ENCODE measurements at places on chromosomes 11 and 22. TPM values are rescaled to one million over a fixed set of nuclear protein-coding genes. Genes with fewer than 3 reads are reported as not detected.
A peak's percentile ranks its signal among the peaks of the same experiment; 100 is the strongest.

DNA sequence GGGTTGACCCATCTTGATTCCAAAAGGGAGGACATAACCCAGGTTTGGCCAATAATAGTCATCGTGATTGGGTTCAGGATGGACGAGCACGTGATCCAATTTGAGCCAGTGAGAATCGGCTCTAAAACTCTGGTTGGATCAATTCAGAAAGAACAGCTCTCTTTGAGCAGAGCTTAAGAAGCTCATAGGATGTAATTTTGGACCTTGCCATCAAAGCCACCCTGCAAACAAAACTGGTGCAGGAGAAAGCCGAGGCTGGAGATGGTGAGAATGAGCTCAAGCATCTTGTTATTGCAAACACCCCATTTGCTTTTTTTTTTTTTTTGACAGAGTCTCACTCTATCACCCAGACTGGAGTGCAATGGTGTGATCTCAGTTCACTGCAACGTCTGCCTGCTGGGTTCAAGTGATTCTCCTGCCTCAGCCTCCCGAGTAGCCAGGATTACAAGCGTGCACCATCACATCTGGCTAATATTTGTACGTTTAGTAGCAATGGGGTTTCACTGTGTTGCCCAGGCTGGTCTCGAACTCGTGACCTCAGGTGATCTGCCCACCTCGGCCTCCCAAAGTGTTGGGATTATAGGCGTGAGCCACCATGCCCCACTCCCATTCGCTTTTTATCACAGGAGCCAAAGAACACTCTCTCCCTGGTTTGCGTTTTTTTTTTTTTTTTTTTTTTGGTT lies 13.8 kb upstream of the MIAT start:
- DNase-seq = peak; percentile 49
- H3K36me3 ChIP-seq = peaks cover 4% of the 10 kb centered on the region
- no peaks in the 10 kb centered on the region for H3K27me3 ChIP-seq
- H3K27ac ChIP-seq = peak overlapping the region; percentile 94
- peak overlapping the region; percentile 53 for H3K4me3 ChIP-seq
- H3K4me1 ChIP-seq = peaks cover 89% of the 10 kb centered on the region

DNA sequence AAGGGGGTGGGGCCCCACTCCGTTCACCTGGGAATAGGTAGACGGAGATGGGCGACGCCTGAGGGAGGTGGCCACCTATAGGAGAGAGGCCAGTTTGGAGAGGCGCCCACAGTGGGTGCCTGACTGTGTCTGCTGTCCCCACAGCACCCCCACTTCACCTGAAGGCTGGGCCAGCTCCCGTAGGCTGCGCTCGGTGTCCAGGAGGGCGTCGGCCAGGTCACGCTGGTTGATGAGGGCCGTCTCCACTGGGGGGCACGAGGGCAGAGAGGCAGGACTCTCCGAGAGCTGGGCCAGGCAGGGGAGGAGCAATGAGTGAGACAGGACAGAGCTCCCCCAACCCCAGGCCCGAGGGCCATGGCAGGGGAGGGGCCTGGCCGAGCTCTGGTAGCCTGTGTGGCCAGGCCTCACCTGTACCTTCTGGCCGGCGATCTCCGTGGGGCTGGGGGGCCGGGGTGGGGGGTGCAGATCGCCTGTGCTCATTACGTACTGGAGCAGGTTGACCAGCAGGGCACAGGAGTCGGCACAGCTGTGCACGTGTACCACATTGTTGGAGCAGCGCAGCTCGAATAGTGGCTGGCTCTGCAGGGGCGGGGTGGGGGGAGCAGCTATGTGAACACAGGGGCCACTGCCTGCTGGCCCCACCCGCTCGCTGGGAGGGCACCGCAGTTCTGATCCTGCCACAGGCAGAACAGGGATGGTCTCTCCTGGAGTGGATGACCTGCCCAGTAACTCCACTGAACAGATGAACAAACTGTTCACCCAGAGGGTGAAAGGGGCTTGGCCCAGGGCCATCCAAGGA lies 14.7 kb downstream of the ATG2A start:
- H3K36me3 ChIP-seq = peaks cover 26% of the 10 kb centered on the region
- H3K27ac ChIP-seq = no peak overlapping the region
- H3K4me1 ChIP-seq = peaks cover 13% of the 10 kb centered on the region
- DNase-seq = no peak

- no peaks in the 10 kb centered on the region for H3K36me3 ChIP-seq
- peaks cover 11% of the 10 kb centered on the region for H3K27me3 ChIP-seq
- no peak overlapping the region for H3K4me3 ChIP-seq
- no peaks in the 10 kb centered on the region for H3K4me1 ChIP-seq
Measured at GRCh38 chr11:102226702-102227490, 90.4 kb upstream of the BIRC3 start.

Gene SAA1
- total RNA-seq = not detected

Gene IGSF9B
- 66.2 TPM for total RNA-seq

- H3K27ac ChIP-seq = no peak overlapping the region
- H3K4me3 ChIP-seq = no peak overlapping the region
- H3K27me3 ChIP-seq = no peaks in the 10 kb centered on the region
- peaks cover 1% of the 10 kb centered on the region for H3K4me1 ChIP-seq
- H3K36me3 ChIP-seq = peaks cover 63% of the 10 kb centered on the region
Measured at GRCh38 chr22:20814221-20814808, 40.4 kb downstream of the SERPIND1 start.

DNA sequence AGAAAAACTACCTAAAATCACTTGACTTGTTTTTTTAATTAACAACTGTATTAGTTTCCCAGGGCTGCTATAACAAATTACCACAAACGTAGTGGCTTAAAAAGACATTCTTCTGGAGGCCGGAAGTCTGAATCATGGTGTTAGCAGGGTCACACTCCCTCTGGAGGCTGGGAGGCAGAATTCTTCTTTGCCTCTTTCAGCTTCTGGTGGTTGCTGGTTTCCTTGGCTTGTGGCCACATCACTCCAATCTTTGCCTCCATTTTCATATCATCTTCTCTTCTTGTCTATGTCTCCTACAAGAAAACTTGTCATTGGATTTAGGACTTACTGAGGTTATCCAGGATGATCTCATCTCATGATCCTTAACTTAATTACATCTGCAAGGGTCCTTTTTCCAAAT lies 7.4 kb upstream of the INCENP start:
- H3K4me1 ChIP-seq = peaks cover 2% of the 10 kb centered on the region
- no peak overlapping the region for H3K27ac ChIP-seq

GRCh38 chr11:122524898-122525297 lies 130.6 kb upstream of the UBASH3B start:
- no peaks in the 10 kb centered on the region for H3K4me1 ChIP-seq
- peaks cover 16% of the 10 kb centered on the region for H3K27me3 ChIP-seq

GRCh38 chr22:46073683-46074504 lies 76.4 kb upstream of the PPARA start:
- H3K27me3 ChIP-seq = peaks cover 2% of the 10 kb centered on the region
- peak overlapping the region; percentile 63 for H3K27ac ChIP-seq
- H3K4me3 ChIP-seq = peak overlapping the region; percentile 58

Gene MLC1
- 0.50 TPM for total RNA-seq

- H3K4me1 ChIP-seq = peaks cover 8% of the 10 kb centered on the region
- no peak overlapping the region for H3K27ac ChIP-seq
- no peak overlapping the region for H3K4me3 ChIP-seq
Measured at GRCh38 chr22:49324527-49325491, 502.9 kb downstream of the BRD1 start.

Gene VWA5A
- 6.8 TPM for total RNA-seq

DNA sequence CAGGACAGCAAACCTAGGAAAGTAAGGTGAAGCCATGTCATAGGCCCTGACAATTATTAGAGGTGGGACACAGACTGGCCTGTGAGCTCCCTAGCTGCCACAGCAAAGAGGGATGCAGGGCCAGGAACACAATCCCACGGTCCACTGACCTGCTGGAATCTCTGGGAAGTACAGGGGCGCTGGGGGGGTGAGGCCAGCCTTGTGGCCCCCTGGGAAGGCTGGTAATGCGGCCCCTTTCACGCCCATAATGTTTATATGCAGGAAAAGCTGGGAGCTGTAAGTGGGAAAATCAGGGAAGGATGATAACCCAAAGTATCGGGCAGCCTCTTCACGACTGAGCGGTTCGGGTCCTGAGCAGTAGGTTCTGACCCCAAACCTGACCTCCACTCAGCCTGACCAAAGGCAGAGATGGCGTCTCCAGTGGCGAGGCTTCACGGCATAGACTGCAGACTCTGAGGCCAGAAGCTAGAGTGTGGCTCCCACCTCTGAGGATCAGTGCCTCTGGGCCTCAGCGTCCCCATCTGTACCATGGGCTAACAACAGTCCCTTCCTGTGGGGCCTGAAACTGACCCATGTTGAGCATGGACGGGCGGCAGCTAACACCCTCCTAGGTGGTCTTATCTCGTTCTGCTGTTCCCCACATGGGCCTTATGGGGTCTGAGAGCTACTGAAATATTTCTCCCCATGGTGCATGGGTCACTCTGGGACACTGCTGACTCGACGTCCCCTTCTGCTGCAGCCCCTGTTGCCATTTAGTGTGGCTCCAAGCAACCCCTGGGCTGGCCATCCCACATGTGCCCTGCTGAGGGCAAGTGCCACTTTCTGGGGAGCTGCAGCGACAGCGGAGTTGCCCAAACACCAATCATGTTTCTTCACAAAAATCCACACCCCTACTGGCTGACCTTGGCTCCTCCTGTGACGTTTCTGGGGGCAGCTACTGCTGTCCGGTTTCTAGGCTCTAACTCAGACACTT lies 101.8 kb downstream of the PHF21B start:
- H3K4me1 ChIP-seq = no peaks in the 10 kb centered on the region
- H3K36me3 ChIP-seq = no peaks in the 10 kb centered on the region
- DNase-seq = no peak
- H3K27me3 ChIP-seq = peaks cover 12% of the 10 kb centered on the region

GRCh38 chr11:118200901-118201680 lies 23.7 kb downstream of the JAML start:
- peaks cover 26% of the 10 kb centered on the region for H3K4me1 ChIP-seq
- no peak overlapping the region for H3K4me3 ChIP-seq
- H3K27me3 ChIP-seq = no peaks in the 10 kb centered on the region
- peaks cover 38% of the 10 kb centered on the region for H3K36me3 ChIP-seq
- DNase-seq = peak; percentile 59
- no peak overlapping the region for H3K27ac ChIP-seq

GRCh38 chr11:35100013-35100383 lies 39.0 kb upstream of the CD44 start:
- H3K36me3 ChIP-seq = peaks cover 15% of the 10 kb centered on the region
- H3K27ac ChIP-seq = no peak overlapping the region
- peaks cover 20% of the 10 kb centered on the region for H3K4me1 ChIP-seq

Gene OR51B5
- not detected for total RNA-seq

- no peak overlapping the region for H3K4me3 ChIP-seq
- no peaks in the 10 kb centered on the region for H3K36me3 ChIP-seq
- H3K4me1 ChIP-seq = peaks cover 27% of the 10 kb centered on the region
- H3K27ac ChIP-seq = no peak overlapping the region
Measured at GRCh38 chr11:75541193-75542087, 15.7 kb upstream of the GDPD5 start.

Gene OR8G1
- not detected for total RNA-seq

GRCh38 chr11:42967653-42968052 lies 344.1 kb upstream of the API5 start:
- H3K27ac ChIP-seq = no peak overlapping the region
- no peaks in the 10 kb centered on the region for H3K27me3 ChIP-seq
- H3K4me1 ChIP-seq = no peaks in the 10 kb centered on the region
- H3K36me3 ChIP-seq = no peaks in the 10 kb centered on the region
- no peak for DNase-seq
- no peak overlapping the region for H3K4me3 ChIP-seq

Gene HOATZ
- not detected for total RNA-seq

GRCh38 chr22:30245181-30245984 lies 1.2 kb downstream of the LIF start:
- peaks cover 48% of the 10 kb centered on the region for H3K36me3 ChIP-seq
- peaks cover 81% of the 10 kb centered on the region for H3K4me1 ChIP-seq
- H3K27ac ChIP-seq = peak overlapping the region; percentile 91
- DNase-seq = peak; percentile 46
- no peaks in the 10 kb centered on the region for H3K27me3 ChIP-seq

Gene BTBD18
- total RNA-seq = not detected

Gene MS4A6E
- total RNA-seq = not detected

Gene EXPH5
- 1.0 TPM for total RNA-seq

Gene MS4A3
- total RNA-seq = not detected

Gene POU2AF2
- not detected for total RNA-seq

GRCh38 chr22:42299586-42300258 lies 29.3 kb upstream of the TCF20 start:
- H3K4me1 ChIP-seq = peaks cover 31% of the 10 kb centered on the region
- H3K27me3 ChIP-seq = peaks cover 6% of the 10 kb centered on the region
- no peaks in the 10 kb centered on the region for H3K36me3 ChIP-seq

GRCh38 chr11:12235553-12235946 lies 125.2 kb downstream of the MICAL2 start:
- peaks cover 79% of the 10 kb centered on the region for H3K36me3 ChIP-seq
- no peak for DNase-seq
- peaks cover 32% of the 10 kb centered on the region for H3K4me1 ChIP-seq
- H3K4me3 ChIP-seq = peak overlapping the region; percentile 33
- H3K27ac ChIP-seq = peak overlapping the region; percentile 95

Gene TMPRSS4
- total RNA-seq = 0.05 TPM

GRCh38 chr22:17283423-17283822 lies 64.2 kb upstream of the ADA2 start:
- H3K27me3 ChIP-seq = peaks cover 9% of the 10 kb centered on the region
- H3K27ac ChIP-seq = no peak overlapping the region
- peaks cover 13% of the 10 kb centered on the region for H3K4me1 ChIP-seq
- no peaks in the 10 kb centered on the region for H3K36me3 ChIP-seq
- no peak overlapping the region for H3K4me3 ChIP-seq
- no peak for DNase-seq

- H3K4me1 ChIP-seq = no peaks in the 10 kb centered on the region
- no peaks in the 10 kb centered on the region for H3K36me3 ChIP-seq
- H3K27me3 ChIP-seq = no peaks in the 10 kb centered on the region
- no peak overlapping the region for H3K27ac ChIP-seq
- H3K4me3 ChIP-seq = no peak overlapping the region
Measured at GRCh38 chr11:100984668-100985067, 144.9 kb downstream of the PGR start.

Gene CPT1A
- total RNA-seq = 51.1 TPM

DNA sequence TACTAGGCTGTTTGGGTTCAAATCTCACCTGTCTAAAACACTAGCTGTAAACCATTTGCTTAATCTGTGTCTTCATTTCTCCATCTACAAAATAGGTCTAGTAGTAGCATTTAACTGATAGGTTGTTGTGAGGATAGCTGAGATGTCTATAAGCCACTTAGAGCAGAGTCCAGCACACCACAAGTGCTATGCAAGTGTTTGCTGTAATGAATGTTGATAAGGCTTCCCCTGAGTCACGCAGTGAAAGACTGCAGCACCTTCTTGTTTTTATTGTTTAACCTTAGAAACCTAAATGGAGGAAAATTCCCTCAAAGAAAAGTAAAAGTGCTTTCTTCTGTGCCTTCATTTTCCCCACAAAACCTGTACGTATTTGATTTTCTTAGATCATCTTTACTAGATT lies 23.1 kb upstream of the LDHA start:
- no peak for DNase-seq
- no peaks in the 10 kb centered on the region for H3K27me3 ChIP-seq
- H3K27ac ChIP-seq = no peak overlapping the region
- peaks cover 16% of the 10 kb centered on the region for H3K36me3 ChIP-seq
- H3K4me1 ChIP-seq = peaks cover 5% of the 10 kb centered on the region
- no peak overlapping the region for H3K4me3 ChIP-seq

GRCh38 chr11:121688055-121688491 lies 235.3 kb upstream of the SORL1-AS1 start:
- H3K27me3 ChIP-seq = peaks cover 2% of the 10 kb centered on the region
- H3K27ac ChIP-seq = no peak overlapping the region
- no peak for DNase-seq
- no peak overlapping the region for H3K4me3 ChIP-seq

Data from activated CD4-positive, alpha-beta memory T cell treated with anti-CD3 and anti-CD28 coated beads, Interleukin-2, amount 10 ng/mL, durations not matched to agents 7 days and 5 days (primary cell).